ENCODE measurements at places on chromosomes 3 and 15.

DNA sequence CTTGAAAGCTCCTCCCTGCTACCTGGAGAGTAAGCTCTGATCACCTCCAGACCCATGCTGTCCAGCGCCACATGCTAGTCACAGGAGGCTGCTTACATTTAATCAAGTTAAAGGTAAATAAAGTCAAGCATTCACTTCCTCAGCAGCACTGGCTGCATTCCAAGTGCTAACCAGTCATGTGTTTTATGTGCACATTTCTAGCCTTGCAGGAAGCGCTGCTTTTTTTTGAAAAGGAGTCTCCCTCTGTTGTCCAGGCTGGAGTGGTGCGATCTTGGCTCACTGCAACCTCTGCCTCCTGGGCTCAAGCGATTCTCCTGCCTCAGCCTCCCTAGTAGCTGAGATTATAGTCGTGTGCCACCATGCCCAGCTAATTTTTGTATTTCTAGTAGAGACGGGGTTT is 279.2 kb downstream of the GABRG3 start:
- no peak for DNase-seq

GRCh38 chr15:79953951-79954444 is 17.0 kb downstream of the BCL2A1 start:
- no peak for DNase-seq

DNA sequence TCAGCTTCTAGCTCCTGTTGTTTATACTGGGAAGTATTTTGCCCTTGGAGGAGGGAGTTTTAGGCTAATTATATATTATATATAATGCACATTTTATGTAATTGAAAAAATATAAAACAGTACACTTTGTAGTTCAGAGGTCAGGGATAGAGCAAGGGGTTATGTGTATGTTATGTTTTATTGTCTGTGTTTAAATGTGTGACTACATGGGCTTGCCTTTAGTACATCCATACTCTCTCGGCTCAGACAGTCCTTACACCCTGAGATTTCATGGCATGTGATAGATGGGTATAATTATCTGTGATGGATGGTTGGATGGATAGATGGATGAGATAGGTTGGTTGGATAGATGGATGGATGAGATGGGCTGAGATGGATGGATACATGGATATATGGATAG is 17.4 kb upstream of the ST3GAL6 start:
- no peak for DNase-seq

GRCh38 chr15:64503197-64503596 is 42.8 kb downstream of the ZNF609 start:
- no peak for DNase-seq

- no peak for DNase-seq
These were observed 33.0 kb upstream of the ARL14 start for GRCh38 chr3:160643994-160644393.

GRCh38 chr15:23642413-23643044 is 5.1 kb downstream of the MAGEL2 start:
- peak; percentile 46 for DNase-seq

DNA sequence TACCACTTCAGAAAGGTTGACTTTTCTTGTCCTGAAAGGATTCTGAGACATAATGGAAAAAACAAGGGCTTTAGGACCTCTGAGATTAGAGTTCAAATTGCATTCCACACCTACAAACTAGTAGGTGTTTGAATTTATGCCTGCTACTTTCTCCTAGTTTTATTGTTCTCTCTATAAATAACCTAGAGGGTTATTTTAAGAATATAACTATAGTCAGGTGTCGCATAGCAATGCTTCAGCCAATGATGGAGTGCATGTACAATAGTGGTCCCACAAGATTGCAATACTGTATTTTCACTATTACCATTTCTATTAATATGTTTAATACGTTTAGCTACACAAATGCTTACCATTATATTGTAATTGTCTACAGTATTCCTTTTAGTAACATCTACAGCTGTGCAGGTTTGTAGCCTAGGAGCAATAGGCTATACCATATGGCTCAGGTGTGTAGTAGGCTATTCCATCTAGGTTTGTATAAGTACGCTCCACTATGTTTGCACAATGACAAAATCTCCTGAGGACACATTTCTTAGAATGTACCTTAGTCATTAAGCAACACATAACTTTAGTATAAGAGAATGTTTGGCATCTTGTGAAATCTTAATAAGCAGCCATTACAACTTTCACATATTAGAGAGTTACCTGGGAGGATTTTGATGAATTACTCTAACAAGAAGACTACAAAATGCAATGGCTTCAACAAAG is 1352.5 kb downstream of the ZPLD1 start:
- no peak for DNase-seq

DNA sequence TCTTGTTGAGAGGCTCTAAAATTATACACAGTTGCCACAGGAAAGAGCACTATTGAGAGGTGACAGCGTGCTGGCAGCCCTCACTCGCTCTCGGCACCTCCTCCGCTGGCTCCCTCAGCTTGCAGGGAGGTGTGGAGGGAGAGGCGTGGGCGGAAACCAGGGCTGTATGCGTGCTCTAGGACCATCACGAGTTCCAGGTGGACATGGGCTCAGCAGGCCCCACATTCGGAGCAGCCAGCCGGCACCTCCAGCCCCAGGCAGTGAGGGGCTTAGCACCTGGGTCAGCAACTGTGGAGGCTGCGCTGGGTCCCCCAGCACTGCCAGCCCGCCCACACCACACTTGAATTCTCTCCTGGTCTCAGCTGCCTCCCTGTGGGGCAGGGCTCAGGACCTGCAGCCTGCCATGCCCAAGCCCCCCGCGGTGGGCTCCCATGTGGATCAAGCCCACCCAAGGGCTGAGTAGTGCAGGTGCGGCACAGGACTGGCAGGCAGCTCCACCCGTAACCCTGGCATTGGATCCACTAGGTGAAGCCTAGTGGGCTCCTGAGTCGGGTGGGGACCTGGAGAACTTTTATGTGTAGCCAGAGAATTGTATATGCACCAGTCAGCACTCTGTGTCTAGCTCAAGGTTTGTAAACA is 460.6 kb upstream of the ALCAM start:
- DNase-seq, result no peak

DNA sequence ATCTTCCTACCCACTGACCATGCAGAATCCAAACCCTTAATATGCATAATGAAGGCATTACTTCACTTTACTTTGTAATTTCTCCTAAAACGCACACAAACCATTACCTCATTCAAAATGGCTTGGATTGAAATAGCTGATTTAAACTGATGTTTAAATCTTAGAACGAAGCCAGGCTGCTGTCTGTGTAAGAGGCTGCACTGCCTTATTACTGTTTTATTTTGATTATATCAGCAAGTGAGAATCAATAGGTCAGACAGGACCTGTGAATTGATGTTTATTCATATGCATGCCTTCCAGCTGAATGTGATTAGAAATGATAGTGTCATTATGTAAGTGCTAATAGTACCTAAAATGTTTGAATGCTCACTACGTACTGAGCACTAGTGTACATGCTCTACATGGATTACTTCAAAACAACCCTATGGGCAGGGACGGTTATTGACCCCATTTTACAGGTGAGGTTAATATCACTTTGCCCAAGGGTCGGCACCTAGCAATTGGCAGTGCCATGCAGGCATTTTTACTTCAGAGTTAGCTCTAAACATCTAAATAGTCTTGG is 314.2 kb upstream of the CBLB start:
- DNase-seq, result no peak

DNA sequence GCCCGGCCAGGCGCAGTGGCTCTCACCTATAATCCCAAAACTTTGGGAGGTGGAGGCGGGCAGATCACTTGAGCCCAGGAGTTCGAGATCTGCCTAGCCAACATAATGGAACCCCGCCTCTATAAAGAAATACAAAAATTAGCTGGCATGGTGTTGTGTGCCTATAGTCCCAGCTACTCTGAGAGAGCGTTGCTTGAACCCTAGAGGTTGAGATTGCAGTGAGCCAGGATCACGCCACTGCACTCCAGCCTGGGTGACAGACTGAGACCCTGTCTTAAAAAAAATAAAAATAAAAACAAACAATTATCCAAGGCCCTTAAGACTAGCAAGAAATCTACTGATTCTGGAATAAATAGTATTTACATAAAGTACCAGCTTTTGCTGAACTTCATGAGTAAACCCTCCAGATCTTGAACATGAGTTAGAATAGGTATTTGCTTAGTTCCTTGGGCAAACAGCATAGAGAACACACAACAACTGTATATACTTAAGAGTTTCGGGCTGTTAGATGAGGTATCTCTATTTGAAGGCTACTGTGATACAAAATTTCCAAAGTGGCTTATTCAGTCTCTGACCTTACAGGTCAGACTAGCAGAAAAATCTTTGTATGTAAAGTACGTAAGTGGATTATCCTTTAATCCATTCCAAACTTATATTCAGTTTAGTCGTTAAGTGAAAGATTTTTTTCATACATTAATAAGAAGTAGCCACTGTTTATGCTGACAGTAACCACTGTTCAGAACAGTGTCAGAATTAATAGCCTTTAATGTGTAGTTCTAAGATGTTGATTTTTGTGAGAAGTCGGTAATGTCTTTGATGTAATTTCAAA is 171.1 kb upstream of the CGNL1 start:
- no peak for DNase-seq

DNA sequence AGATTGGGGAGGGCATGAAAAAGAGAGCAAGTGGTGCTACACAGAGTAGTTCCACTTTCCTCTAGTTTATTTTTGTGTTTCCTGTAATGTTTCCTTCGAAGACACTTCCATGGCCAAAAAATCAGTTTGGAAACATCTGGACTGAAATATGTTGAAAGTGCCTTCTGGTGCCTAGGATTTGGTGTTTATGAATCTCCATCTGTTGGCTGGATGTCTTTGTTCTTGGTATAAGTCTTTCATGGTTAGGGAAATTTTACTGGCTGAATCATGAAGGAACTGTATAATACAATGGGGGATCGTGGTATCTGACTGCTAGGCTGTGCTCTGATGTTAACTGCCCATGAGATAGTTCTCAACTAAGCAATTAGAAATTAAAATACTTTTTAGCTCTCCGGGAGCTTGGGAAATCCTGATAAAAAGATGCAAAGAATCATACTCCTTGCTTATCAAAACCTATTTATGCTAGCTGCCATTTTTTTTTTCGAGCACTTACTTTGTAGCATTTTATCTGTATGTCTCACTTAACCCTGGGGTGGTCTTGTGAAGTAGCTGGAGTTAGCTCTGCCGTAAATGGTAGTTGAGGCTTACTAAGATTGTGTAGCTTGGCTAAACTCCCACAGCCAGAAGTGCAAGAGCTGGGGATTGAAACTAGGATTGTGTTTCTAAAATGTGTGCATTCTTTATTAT is 21.9 kb downstream of the AKAP13 start:
- no peak for DNase-seq

GRCh38 chr3:53618936-53619335 is 124.5 kb downstream of the CACNA1D start:
- no peak for DNase-seq

DNA sequence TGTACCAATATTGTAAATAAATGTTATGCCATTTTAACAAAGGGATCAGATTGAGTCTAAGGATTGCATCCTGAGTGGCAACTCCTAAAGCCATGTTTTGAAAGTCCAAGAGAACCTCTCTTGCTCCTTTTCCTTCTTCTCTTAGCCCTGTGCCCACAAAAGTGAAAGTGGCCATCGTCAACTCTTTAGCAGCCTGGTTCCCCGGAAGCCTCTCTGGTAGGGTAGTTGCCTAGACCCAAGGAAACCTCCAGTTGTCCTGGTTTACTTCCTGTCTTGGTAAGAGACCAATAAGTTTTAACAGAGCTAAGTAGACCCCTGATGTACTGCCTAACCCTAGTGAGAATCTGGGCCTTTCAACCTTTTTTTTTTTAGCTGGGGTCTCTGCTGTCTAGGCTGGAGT is 10.2 kb upstream of the ITPKA start:
- no peak for DNase-seq

DNA sequence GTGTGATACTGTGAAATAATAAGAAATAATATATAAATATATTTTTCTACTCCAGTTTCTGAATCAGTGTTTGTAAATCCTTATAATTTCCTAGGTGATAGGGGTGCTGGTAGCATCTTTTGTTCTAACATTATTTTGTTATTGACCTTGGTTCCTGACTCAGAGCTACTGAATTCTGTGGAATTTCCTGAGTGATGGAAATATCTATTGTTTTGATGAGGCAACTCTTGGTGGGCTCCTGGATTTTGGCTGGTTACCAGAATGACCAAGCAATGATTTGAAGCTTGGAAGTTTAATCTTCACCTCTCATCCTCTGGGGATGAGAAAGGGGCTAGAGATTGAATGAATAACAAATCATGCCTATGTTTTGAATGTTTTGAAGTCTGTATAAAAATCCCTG is 377.3 kb downstream of the LPP start:
- DNase-seq, result no peak

DNA sequence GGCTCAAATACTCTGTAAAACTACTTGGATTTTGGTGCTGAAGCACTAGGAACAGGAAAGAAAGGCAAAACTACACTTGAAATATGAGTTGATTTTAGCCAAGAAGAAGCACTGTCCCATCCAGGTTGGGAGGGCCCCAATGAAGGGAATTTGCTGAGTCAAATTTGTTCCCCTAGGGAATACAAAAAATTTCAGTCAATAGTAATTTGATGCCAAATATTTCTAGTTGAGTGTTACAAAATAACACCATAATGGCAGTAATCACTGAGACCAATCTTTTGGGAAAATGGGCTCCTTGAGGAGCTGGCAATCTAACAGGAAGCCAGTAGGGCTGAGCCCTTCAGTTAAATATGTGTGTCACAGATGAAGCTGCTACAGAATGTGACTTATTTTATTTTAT is 896.9 kb downstream of the DIPK2A start:
- no peak for DNase-seq

- DNase-seq, result no peak
These were observed 627 bp downstream of the ACAD11 start for GRCh38 chr3:132659000-132659364.

DNA sequence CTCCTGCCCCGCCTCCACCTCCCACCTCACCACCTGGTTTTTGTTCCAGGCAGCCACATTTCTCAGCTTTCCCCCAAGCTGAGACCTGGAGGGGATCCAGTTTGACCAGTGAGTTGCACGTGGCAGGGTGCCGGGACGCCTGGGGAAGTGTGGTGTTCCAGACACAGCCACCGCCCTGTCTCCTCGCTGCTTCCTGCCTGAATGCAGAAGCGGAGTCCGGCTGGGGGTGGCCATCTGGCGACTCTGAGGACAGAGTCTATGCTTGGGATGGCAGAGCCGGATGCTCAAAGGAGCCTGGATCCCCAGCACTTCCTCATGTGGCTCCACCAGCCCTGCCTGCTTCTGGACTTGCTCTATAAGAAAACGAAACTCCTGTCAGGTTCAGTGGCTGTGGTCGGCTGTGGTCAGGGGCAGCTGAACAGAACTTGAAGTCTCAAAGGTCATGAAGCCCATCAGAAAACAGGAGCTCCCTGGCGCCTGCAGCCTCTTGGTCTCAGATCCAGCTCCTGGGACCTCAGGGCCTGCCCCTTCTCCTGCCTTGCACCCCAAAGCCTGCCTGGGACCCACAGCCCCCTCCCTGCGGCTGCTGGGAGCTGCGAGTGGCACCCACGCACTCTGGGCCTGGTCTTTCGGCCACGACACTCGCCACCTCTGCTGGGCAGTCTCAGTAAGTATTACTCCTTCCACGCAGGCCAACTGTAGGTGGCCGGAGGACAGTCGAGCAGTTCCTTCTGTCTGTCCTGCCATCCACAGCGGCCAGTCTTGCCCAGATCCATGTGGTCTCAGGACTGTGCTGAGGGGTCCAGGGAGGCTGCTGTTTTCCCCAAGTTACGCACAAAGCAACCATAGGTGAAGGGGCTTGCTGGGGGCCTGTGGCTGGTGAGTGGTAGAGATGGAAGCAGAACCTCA is 112.8 kb upstream of the MEF2A start:
- DNase-seq, result no peak
